ENCODE measurements at places on chromosomes 2 and 18.

DNA sequence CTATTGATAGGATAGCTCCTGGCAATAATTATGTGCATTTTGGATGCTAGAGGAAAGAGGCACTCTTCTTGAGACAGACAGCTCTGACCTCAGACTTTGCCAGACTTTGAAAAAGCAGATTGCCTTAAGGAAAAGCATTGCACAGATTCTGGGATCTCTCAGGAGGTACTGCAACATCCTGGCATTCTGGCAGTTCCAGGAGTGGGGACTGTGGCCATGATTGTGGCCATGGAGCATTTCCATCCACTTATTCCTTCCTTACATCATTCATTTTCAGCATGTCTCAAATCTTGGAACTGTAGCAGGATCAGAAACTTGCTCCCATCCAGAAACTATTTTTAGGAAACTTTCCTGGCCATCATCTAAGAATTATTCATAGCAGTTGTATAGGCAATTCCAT, 144.9 kb upstream of the FOSL2 start:
- DNase-seq, result no peak

DNA sequence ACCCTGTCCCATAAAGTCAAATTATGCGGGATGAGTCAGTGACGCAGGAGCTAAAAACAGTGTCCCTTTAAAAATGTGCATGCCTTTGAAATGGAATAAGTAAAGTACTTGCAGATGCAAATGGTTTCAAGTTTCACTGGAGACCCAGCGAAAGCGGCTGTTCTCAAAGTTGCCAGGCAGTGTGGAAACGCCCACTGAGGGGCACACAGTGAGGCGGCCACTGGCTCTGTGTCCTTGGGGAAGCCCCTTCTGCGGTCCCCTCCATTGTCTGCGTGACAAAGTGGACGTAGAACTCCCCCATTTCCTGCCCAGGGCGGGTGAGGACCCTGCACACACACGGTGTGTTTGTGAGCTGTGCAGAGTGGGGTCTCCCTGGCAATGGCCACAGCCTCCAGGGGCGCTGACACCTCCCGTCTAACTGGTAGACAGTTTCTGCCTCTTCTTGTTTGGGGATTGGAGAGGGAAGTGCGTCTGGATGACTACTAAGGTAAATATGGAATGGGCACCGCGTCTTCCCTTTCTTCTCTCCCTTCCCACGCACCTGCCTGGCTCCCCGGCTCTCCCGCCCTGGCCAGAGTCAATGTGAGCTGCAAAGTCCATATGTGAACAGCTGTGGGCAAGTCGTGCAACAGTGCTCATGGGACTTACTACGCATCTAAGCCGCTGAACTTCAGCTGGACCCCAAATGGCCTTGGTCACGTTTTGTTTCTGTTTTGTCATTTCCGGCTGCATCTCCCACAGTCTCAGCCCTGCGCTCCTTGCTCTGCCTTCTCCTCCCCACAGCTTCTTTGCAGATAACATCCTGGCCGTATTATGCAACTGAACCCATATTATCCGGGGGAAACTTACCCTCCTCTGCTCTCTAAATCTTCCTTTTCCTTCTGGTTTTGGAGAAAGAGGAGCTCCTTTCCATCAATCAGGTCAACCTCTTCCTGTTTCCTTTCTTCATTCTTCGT, 33.7 kb upstream of the ZNF516 start:
- DNase-seq, result no peak

GRCh38 chr2:130728549-130729316, at the start of gene GPR148:
Gene GPR148 (plus strand): TSS chr2:130729070. CDS start chr2:130729152, 82 bp downstream.
- no peak for DNase-seq

DNA sequence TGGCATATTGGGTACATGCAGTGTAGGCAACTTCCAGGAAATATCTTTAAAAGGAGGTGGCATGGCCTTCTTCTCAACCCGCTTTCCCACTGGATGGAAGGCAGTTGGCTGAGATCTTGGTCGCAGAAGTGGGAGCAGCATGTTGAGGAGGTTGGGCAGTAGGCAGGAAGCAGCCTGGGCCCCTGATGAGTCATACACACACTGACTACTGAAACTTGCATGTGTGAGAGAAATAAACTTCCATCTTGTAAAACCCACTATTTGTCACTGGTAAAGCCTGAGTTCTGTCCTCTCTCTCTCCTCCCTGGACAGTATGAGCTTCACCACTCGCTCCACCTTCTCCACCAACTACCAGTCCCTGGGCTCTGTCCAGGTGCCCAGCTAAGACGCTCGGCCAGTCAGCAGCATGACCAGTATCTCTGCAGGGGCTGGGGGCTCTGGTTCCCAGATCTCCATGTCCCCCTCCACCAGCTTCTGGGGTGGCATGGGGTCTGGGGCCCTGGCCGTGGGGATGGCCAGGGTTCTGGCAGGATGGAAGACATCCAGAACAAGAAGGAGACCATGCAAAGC, 233.8 kb upstream of the SPRED2 start:
- no peak for DNase-seq

DNA sequence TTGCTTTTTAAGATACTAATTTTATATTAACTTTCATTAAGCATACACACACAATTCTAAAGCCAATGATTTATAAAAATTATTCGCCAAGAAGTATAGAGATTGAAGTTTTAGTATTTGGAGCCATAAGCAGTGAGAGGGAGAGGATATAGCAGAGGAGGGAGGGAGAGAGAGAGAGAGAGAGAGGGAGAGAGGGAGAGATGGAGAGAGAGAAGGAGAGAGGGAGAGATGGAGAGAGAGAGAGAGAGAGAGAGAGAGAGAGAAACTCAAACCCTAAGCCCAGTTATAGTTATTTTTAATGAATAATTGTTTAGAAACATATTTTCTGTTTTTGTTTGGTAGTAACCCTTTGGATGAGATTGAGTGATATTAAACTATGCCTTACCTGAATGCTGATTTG, 5.3 kb downstream of the TWIST2 start:
- no peak for DNase-seq

DNA sequence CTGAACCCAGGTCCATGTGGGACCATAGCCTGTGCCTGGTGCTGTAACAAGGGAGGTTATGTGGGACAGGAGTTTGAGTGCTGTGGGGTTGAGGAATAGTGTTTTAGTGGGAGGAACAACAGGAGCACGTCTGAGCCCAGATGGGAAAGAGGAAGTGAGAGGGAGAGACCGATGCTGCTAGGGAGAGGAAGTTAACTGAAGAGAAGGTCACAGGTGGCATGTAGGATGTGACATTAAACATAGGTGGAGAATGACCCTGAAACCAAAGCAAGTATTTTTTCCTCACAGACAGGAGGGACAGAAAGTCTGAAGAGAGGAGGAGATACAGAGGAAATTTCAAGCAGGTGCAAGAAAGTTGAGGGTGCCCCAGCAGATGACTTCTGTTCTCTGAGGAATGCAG, 87.8 kb downstream of the ACOXL start:
- no peak for DNase-seq

DNA sequence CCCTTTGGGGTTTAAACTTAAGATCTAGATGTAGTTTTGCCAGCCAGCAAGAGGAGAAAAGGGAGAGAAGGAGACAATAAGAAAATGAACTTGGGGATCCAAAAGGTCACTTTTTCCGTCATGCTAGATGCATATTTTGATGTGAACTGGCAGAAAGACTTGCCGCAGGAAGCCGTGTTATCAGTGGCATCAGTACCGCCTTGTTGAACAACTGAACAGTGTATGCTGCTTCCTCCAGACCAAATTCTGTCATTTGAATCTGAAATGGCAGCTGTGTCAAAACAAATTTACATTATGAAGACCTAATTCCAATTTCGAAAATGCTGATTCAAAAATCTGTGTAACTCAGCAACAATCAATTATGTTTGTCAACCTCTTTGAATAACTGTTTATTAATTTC, 42.1 kb downstream of the TMEM200C start:
- DNase-seq, result no peak

DNA sequence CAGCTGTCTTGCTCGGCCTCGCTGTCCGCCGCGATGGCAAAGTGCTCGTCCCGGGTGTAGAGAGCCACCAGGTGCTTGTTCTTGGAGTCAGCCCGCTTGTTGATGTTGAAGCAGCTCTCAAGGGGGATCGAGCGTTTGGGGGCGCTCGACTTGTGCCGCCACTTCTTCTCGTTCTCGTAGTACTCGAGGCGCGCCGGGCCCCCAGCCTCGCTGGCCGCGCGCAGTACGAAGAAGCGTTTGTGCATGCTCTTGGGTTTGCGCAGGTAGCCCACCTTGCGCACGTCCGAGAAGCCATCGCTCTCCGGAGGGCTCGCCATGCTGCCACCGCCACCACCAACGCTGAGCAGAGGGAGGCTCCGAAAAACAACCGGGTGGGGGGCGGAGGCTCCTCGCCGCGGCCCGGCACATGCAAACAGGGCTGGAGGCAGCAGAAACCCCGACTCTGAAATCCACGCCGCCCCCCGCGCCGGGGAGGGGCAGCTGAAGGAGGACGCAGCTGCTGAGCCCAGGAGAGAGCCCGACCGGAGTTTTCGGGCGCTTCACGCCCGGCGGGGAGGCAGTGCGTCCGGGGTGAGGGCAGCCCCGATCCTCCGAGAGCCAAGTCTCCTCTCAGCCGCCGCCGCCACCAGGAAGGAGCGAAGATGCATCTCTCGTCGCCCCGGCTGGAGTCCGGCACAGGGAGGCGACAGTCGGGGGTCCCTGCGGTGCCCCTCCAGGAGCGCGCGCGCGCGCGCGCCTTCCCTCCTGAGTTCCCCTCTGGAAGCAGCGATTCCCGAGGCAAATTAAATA, 1.0 kb downstream of the IRS1 start:
- DNase-seq, result no peak

GRCh38 chr2:226558418-226558817, 241.2 kb downstream of the IRS1 start:
- DNase-seq, result no peak

Data from stimulated activated CD8-positive, alpha-beta memory T cell treated with anti-CD3 and anti-CD28 coated beads, Interleukin-15, amount 100 ng/mL, for 1 hour (primary cell).